ENCODE measurements at places on chromosomes 3 and 15.
A peak's percentile ranks its signal among the peaks of the same experiment; 100 is the strongest.

- no peak for DNase-seq
Measured at GRCh38 chr3:134357914-134358811, 16.1 kb downstream of the AMOTL2 start.

- no peak for DNase-seq
Measured at GRCh38 chr15:63089260-63090043, 32.2 kb upstream of the LACTB start.

DNA sequence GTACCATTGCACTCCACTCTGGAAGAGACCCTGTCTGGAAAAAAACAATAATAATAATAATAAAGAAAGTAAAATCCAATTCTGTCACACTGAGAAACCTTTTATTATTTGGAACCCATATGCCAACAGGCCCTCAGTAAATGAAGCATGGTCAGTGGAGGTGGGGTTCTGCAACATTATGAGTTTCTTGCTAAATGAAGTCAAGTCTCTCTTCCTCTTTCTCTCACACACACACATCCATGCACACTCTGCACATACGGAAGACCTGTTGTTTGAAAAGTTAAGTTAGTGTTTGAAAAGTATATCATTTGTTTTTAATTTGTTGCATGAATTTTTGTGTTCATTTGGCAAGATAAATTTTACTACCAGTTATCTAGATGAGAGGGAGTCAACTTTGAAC, 27.8 kb downstream of the GAP43 start:
- DNase-seq, result no peak

DNA sequence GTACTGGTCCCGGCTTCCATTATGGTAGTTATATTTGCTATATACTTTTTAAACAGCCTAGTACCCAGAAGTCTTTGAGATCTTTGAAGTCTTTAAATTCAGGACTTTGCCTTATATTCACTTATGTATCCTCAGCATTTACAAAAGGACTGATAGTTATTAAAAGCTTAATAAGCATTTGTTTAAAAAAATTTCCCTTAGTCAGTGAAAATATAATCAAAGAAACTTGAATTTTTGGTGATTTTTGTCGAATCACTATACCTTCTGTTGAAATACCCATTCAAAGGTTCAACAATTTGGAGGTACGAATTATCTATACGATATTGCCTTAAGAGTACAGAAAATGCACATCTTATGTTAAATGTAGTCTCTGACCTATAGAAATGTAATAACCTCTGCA, 721.4 kb downstream of the NSUN3 start:
- DNase-seq, result no peak

DNA sequence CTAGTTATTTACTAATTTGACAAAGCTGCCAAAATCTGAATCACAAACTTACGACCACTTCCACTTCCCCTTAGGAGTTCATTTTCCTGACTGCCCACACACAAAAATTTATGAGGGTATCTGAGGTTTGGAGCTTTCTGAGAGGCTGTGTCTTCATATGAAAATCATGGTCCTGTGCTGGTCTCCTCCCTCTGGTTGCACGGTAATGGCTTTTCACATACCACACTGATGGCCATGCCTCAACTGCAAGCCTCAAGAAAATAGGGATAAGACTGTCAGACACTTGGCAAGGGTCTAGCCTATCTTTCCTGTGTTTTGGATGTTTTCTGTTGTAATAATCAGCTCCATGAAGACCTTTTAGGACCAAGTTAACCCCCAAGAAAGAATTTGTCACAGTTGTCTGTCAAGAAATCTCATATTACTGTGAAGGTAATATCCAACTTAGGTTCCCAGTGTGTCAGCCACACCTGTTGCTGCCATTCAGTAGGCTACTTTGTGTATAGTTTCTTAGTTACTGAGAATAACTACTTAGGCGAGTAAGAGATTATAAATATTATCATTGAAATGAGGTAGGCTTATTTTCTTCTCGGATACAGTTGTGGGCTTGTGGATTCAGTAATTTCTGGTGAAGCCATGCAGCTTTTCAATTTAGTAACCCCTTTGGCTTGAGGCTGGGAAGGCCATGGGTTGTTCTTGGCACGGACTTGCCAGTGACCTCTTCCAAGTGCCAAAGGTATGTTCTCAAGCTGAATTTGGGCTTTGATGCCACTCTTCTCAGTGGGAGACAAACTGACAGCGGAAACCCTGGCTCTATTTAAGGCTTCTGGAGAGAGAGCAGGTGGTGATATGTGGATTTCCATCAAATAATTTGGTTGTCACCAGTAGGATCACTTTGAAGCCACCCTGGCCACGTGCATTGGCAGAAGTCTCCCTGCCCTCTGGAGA, 101.1 kb downstream of the RYR3 start:
- DNase-seq, result peak; percentile 45

DNA sequence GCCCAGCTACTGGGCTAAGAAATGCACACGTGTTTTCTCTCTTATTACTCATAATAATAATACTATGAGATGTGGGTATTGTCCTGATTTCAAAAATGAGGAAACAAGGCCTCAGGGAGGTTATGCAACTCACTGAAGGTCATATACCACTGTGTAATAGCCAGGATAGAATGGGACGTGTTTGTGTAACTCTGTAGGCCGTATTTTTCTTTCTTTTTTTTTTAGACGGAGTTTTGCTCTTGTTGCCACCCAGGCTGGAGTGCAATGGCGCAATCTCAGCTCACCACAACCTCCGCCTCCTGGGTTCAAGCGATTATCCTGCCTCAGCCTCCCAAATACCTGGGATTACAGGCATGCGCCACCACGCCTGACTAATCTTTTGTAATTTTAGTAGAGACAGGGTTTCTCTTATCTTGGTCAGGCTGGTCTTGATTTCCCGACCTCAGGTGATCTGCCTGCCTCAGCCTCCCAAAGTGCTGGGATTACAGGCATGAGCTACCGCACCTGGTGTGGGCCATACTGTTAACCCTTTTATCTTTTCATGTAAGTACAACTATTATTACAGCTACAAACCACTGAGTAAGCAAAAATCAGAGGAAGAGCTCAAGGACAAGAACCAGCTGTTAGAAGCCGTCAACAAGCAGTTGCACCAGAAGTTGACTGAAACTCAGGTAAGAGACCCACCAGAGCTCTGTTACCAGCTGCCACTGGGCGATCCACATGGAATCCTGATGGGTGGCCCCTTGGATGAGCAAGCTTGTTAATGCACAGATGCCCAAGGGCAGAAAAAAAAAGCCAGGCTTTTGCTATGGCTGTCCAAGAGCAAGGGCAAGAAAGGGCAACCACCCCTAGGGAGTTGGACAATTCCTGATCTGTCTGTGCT, 6.7 kb downstream of the KNSTRN start:
- DNase-seq, result no peak
